Upper lobe of right lung (tissue), 1 donor: ENCODE measurements at places on chromosomes 12 and 14. TPM values are rescaled to one million over a fixed set of nuclear protein-coding genes. Genes with fewer than 3 reads are reported as not detected.

The TMEM121 gene
- total RNA-seq: 1.5 TPM

The SYNDIG1L gene
- 2.9 TPM for total RNA-seq

The OR4E1 gene
- total RNA-seq: not detected

The CFAP54 gene
- total RNA-seq: 0.75 TPM

DNA sequence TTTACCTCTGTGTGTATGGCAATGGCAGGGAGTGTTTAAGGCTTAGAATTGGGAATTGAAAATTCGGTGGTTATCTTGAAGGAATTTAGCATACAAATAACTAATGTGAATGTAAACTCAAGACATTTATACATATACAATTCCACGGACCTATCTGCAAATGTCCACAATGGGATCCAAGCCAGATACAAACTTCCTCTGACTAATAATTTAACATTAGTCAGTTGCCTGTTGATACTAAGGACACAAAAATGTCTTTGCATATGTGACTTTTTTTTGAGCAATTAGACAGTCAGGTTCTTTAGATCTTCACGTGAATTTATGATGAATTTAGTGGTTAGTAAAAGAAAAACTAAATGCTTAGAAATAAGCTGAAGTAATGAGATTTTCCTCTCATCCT lies 40.5 kb downstream of the ESR2 start:
- no peak for DNase-seq
